Right cardiac atrium (tissue), 5 donors: ENCODE measurements at places on chromosomes 4 and X. TPM values are rescaled to one million over a fixed set of nuclear protein-coding genes. Genes with fewer than 3 reads are reported as not detected.

The ACTRT1 gene
- total RNA-seq, result not detected

The CENPE gene
- total RNA-seq, result 0.56 TPM

The MFAP3L gene
- 3.2 TPM for total RNA-seq

The YY2 gene
- total RNA-seq, result 0.43 TPM

The TLR3 gene
- total RNA-seq, result 6.4 TPM

The HHIP gene
- not detected for total RNA-seq

The SLITRK4 gene
- total RNA-seq, result 1.2 TPM

The RS1 gene
- not detected for total RNA-seq

The EDA2R gene
- total RNA-seq, result 1.5 TPM

The FSTL5 gene
- not detected for total RNA-seq

The AKAP14 gene
- total RNA-seq, result not detected

The CNGA1 gene
- total RNA-seq, result not detected

The MAGEA9 gene
- total RNA-seq, result not detected

The GPR34 gene
- total RNA-seq, result 10.2 TPM

The PDE6B gene
- 6.8 TPM for total RNA-seq

The PNMA3 gene
- 3.1 TPM for total RNA-seq

The LRP2BP gene
- total RNA-seq, result 1.6 TPM

The WDR17 gene
- total RNA-seq, result 1.4 TPM

The GAGE12F gene
- total RNA-seq, result not detected

The SRPX2 gene
- 3.9 TPM for total RNA-seq

The TMEM150C gene
- total RNA-seq, result 11.3 TPM

The RENBP gene
- total RNA-seq, result 17.7 TPM

The EBP gene
- total RNA-seq, result 80.6 TPM

The CASP3 gene
- 10.6 TPM for total RNA-seq

The VEGFD gene
- 1.1 TPM for total RNA-seq

The SPANXC gene
- not detected for total RNA-seq

The SULT1E1 gene
- not detected for total RNA-seq

The GUCY1A1 gene
- total RNA-seq, result 65.1 TPM

The SPANXA1 gene
- total RNA-seq, result not detected

The DAPP1 gene
- total RNA-seq, result 1.4 TPM

The SUPT20HL2 gene
- total RNA-seq, result not detected

The PARM1 gene
- total RNA-seq, result 127 TPM

The ZNF630 gene
- 2.9 TPM for total RNA-seq

The CLDN22 gene
- not detected for total RNA-seq

The FAM156A gene
- 9.3 TPM for total RNA-seq

The SLC34A2 gene
- not detected for total RNA-seq

The IQCM gene
- total RNA-seq, result not detected

The HTRA3 gene
- total RNA-seq, result 103 TPM

The MYOZ2 gene
- 623 TPM for total RNA-seq

The MAMLD1 gene
- total RNA-seq, result 2.6 TPM

The SPANXD gene
- not detected for total RNA-seq

The SERPINA7 gene
- not detected for total RNA-seq

The LEF1 gene
- 0.62 TPM for total RNA-seq

The KIT gene
- total RNA-seq, result 1.6 TPM

The UGT2B11 gene
- not detected for total RNA-seq

The HTR2C gene
- total RNA-seq, result not detected

The PAGE1 gene
- not detected for total RNA-seq

The POU3F4 gene
- total RNA-seq, result not detected
